ENCODE measurements at places on chromosomes 5 and 9.

- no peak for DNase-seq
Measured at GRCh38 chr5:104347119-104347708, 784.6 kb upstream of the NUDT12 start.

DNA sequence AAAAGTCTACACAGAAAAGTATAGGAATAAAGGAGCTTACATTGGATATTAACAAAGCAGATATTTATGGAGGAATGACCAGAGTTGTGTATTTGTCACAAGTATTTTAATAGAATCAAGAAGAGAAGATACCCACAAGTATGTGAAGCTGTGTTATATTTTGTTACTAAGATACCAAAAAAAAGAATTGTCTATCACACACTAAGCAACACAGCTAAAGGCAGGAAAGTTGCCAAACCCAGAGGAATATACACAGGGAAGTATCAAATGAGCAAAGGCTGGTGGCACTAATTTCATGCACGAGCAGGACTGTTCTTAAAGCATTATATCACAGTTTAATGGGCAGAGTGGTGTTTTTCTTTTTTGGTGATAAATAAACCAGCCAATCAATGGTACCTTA is 30.9 kb upstream of the RAI14 start:
- DNase-seq, result no peak

DNA sequence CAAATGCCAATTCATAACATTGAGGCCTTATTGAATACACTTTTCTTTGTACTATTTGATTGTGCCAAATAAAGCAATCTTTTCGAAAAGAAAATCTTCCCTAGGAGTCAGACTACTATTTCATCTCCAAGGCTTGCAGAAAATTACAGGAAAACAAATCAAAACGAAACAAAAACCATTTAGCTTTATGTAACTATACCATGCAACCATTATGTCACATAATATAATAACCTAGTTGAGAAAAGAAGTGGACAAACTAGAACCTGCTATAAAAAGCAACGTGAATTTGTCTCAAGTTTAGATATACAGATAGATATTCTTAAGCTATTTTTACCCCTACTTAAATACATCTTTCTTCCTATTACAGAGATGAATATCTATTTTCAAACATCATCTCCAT is 18.0 kb downstream of the HTR4 start:
- DNase-seq, result no peak

- DNase-seq, result no peak
Measured at GRCh38 chr9:116387934-116388698, 234.5 kb downstream of the PAPPA start.

- no peak for DNase-seq
Measured at GRCh38 chr5:1858436-1858835, 24.3 kb downstream of the IRX4 start.

DNA sequence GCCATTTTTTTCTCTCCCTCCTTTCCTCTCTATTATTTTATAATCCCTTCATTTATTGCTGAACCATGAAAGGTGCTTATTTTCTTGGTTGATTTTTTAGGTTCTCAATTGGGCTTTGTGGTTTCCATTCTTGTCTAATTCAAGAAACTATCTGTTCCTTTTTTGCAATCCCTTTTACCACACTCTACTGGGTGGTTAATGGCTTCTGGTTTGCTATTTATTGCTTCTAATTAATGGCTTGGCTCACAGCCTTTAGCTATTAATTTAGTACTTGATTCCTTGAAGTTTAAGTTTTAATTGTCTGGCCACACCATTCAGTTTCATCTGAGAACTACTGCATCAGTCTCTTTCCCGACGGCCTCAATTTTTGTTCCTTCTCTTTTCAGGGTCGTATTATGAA is 5.6 kb downstream of the FRRS1L start:
- DNase-seq, result no peak

GRCh38 chr5:40491644-40492043 is 188.1 kb upstream of the PTGER4 start:
- DNase-seq, result no peak

DNA sequence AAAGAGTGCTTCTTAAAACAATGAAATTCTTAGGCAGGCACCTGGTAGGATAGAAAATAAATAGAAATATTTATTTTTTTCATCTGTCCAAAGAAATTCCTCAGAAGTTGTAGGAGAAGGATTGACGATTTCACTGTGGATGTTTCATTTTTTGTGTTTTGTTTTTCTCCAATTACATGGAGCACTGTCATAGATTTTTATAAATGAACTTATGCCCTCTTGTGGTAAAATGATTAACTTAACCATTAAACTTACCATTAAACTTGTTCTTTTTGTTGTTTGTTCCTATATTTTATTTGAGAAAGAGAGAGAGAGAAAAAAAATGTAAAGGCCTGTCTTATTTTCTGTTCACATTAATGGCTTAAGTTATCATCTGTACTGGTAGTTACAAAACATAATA is 339.2 kb downstream of the PRR16 start:
- DNase-seq, result no peak

DNA sequence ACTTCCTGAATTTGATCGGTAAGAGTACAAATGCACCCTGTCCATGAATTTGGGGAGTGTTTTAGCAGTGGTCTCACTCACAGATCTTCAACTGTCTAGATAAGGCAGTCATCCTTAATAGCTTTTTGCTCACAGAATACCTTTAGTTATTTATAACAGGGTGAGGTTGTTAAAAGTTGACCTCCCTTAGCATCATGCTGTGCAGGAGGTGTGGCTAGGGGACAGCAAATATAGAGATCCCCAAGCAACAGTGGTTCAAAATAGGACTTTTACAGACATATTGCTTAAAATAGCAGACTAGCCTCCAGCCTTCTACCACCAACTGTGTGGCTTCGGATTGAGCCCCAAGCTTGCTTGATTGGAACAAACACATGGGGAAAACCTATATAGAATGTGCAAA is 724.4 kb downstream of the TLE1 start:
- DNase-seq, result no peak

DNA sequence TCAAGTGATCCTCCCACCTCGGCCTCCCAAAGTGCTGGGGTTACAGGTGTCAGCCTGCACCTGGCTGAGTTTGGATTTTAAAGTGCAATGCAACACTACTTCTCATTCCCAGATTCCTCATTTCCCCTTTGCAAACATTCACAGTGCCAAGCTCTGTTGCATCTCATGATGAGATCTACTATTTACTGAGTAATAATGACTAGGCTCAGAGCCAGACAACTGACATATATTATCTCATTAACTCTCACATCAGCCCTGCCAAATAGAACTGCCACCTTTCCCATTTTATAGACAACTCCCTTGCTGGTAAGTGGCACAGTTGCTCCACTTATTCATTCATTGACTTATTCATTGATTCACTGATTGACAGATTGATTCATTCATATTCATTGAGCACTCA is 7.0 kb downstream of the PDE6A start:
- DNase-seq, result no peak

DNA sequence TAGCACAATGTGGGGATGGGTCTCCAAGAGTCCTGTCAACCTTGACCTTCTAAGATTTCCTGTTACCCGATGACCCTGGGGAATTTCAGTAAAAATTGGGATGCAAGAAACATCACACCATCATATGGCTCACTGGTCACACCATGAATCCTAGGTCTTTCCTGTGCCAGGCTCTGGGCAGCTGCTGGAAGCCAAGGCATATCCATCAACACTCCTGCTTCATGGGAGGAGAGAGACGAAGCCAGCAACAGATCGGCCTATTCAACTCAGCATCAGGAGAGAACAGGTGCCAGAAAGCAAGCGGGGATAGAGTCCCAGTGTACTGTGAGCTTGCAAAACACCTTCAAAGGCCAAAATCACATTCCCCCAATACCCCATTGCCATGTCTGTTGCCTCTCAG is 6.5 kb upstream of the NEK6 start:
- no peak for DNase-seq

- DNase-seq, result no peak
Measured at GRCh38 chr5:136232316-136232715, 39.4 kb upstream of the SMIM32 start.

DNA sequence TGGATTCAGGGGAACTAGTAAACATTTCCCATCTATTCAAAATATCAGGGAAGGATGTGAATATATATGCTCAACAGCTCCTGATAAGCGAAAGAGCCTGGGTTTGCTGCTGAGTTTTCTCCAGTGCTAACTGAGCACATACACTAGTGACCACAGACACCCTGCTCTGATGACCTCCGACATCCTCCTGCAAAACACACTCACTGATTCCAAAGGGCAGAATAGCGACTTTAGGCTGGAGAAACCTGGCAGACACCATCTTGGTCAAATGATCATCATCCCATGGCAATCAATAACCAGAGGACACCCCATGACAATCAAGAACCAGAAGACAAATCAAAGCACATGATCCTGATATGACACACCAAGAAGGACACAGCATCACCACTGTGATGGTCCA is 9.2 kb upstream of the GADD45G start:
- DNase-seq, result no peak

GRCh38 chr5:61538722-61539501 is 206.9 kb downstream of the ZSWIM6 start:
- no peak for DNase-seq

DNA sequence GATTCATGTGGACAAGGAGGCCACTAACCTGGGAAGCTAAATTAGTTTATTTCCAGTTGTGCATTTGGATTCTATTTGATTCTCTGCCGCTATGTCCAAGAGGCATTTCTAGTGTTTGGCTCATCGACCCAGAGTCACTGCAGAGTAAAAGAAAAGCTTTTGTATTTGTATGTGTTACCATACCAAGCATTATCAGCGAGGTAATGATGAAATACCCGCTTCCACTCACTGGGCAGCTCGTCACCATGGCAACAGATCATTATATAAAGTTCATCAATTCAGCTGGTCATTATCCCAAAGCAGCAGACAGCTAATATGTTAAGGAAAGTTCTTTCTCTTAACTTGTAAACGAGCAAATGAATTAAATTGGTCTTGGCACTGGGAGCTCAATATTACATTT is 380.3 kb downstream of the SEMA5A start:
- DNase-seq, result no peak

- DNase-seq, result no peak
Measured at GRCh38 chr5:89830691-89831090, 578.9 kb downstream of the CETN3 start.

DNA sequence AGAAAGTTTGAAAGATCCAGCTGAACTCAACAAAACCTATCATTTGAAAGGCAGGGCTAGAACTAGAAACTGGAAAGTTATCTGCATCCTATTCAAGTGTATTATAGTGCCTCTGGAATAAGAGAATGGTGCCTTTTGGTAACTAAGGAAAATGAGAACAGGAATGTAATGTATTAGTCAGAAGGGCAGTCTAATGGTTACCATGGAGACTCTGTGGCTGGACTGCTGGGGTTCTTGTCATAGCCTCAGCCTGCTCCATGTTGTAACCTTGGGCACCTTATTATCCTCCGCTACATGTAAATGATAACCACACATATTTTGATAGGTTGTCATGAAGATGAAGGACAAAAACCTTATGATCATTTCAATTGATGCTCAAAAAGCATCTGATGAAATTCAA is 24.6 kb upstream of the IFNB1 start:
- no peak for DNase-seq

GRCh38 chr5:86124333-86124732 is 493.4 kb upstream of the COX7C start:
- no peak for DNase-seq

GRCh38 chr5:91423871-91424270 is 40.8 kb upstream of the ARRDC3 start:
- no peak for DNase-seq

DNA sequence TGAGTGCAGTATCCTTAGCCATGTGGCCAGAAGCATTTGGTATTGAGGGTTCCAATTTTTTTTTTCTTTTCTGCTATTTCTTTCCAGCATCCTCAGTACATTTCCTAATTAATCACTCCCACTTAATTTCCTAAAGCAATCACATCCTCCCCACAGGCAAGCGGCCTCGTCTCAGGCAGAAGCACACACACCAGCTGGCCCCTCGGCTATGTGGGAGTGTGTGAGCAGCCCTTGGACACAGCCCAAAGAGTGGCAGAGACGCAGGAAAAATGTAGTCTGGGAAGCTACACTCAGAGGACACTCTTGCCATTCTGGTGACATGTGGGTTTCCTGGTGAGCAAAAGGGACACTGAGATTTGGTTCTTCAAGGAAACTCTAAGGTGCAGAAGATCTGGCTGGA is 20.7 kb downstream of the SLIT3 start:
- DNase-seq, result no peak

- DNase-seq, result no peak
Measured at GRCh38 chr5:160961038-160961437, 109.0 kb upstream of the ATP10B start.

- no peak for DNase-seq
Measured at GRCh38 chr9:95343725-95344287, 26.3 kb upstream of the FANCC start.

- no peak for DNase-seq
Measured at GRCh38 chr5:138685193-138685745, 68.0 kb upstream of the CTNNA1 start.

DNA sequence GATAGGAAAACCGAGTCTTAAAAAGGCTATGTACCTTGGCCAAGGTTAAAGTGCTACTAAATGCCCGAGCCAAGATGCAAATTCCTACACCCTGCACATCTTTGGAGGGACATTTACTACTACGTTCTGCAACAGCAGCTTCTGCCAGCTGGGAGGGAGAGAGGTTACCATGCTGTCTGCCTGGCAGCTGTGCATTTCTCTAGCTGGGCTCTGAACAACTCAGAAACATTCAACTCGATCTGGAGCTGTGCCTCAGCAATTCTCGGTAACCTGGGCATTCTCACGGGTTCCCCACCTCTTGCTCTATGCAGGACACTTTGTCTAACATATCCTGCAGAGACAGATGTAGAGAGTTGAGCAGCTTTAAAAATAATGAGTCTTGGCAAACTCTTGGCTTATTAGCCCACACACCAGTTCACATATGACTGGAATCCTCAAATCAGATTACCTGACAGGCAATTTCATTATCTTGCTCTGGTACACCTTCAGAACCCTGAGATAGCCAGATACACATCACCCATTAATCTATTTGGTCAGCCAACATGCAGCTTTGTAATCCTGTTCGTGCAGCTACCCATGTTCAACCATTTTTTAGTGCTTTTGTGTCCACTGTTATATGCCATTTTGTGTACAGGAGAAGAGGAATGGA is 115.8 kb downstream of the EFNA5 start:
- no peak for DNase-seq

DNA sequence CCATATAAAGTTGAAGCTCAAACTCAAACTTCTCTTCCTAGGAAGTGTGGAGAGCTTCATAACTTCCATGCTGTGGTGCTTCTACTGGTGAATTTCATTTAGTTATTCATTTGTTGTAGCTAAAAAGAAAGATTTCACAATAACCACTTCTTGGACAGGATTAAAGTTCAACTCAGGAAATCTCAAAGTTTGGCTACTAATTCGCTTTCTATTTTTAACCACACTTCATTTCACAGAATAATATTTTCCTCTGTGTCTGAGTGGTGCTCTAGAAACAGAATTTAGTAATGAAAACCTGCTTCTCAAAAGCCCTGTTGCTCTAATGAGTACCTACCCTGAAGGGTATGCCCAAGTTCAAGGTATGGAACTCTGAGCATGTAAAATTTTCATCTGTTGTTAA is 73.9 kb downstream of the ACTBL2 start:
- no peak for DNase-seq

GRCh38 chr5:54883374-54884194 is 101.8 kb downstream of the ESM1 start:
- peak; percentile 12 for DNase-seq

- DNase-seq, result no peak
Measured at GRCh38 chr5:92916036-92916435, 665.0 kb downstream of the NR2F1-AS1 start.

- no peak for DNase-seq
Measured at GRCh38 chr5:140795259-140795641, 598 bp downstream of the PCDHA2 start.

GRCh38 chr5:8767111-8767510 is 778.8 kb downstream of the SEMA5A start:
- no peak for DNase-seq
